ENCODE measurements at places on chromosomes 2 and 18.

DNA sequence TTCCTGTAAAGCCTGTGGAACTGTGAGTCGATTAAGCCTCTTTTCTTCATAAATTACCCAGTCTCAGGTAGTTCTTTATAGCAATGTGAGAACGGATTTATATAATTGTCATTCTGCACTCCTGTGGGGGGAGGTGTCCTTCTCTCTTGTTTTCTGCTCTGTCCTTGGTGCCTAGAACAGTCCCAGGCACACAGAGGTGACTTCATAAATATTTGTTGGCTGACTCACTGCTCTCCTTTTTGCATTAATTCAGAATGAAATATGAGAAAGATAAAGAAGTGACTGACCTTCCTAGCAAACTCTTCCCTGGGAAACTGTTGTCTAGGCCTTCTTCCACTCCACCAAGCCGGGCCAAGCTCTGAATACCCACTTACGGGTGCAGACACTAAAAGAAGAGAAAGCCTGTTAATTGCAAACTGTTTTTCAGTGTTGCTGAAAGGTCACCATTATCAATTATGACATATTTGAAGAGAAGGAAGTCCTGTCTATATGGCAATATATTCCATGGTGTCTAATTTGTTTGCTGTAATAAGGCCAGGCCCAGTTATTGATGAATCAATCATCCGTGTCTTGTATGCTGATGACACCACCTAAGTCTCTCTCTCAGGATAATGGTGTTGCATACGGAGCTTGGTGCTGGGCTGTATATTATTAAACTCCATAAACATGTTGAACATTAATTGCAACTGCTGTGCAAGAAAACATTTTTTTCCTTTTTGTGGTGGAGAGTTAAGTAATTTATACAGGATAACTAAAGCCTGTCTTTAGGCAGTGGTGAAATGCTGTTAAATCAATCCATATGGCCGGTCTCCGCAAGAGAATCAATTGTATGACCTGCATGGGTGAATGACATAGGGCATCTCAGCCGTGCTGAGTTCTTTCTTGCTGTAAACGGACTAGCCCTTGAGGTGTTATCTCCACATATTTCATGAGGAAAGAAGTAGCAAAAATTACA lies 567.5 kb downstream of the SLC4A3 start:
- no peak for DNase-seq

DNA sequence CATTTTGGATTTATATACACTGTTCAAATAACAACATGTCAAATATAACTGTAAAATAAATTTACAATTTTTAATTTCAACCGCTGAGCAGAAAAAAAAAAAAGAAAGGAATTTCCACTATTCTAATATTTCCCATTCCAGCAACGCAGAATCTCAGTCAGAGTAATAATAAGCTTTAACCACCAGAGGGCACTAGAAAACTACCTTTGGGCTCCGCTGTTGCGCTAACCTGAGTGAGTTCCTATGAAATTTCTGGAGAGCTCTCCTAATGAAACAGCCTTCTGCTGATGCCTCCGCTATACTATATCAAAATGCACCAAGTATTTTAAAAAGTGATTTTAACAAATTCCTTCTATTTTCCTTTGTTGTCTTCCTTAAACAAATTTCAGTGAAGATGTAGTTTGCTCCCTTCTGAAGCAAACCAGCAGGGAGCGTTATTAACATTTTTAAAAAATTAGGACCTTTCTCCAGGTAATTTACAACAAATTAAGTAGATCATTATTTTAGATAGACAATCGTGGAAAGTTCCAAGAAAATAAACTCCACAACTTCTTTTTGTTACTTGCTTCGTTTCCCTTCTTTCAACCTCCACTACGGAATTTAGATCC lies 23.0 kb downstream of the ERMN start:
- DNase-seq, result no peak

DNA sequence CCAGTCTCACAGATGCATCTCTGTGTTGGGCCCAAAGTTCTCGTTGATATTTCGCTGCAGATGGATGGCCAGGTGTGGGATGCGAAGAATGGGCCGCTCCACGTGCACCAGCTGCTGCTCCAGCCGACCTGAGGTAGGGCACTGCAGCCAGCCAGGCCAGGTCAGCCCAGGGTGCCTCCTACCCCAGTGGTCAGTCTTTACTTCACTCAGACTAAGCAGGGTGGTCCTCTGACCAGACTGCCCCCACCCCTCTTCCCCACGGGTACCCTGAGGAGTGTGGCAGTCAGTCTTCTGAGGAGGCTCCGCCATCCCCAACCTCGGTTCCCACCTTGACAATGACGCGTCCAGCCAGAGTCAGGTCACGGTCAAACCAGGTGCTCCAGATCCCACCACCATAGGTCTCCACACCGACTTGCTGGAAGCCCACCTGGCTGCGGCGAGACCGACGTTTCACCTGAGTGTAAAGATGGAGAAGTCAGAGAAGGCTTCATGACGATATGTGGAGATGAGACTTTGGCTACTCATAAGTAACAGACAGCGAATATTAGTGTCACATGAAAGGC lies 1.7 kb downstream of the DNPEP start:
- DNase-seq, result no peak

- DNase-seq, result no peak
Measured at GRCh38 chr2:196427986-196428634, 211.4 kb upstream of the CCDC150 start.

DNA sequence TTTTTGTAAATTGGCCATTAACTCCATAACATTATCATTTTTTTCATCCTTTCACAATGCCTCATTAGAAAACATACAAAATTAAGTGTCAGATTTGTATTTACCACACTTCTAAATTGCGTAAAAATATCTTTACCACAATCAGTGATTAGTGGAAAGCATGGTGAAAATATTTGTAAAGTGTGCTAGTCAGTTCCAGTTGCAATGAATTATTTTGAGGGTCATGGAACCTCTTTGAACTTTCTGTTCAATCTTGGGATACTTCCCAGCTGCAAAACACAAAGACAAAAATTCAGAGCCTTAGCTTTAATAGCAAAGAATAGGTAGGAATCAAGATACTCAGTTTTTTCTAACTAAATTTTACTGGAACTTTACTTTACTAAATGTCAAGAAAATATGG lies 4.0 kb upstream of the COL3A1 start:
- no peak for DNase-seq

DNA sequence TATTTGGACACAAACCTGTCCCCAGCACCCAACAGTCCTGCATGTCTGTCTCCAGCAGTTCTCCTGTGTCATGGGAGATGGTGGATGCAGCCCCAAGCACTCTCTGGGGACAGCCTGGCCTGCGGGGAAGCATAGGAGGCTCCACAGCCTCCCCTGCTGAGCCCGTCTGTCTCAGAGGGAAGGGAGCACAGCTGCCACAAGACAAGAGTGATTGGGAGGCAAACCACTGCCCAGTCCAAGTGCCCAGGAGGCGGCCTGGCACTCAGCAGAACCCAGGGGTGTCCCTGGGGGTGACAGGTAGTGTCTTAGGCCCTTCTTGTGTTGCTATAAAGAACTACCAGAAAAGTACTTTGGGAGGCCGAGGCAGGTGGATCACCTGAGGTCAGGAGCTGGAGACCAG lies 211.2 kb upstream of the MYT1L start:
- no peak for DNase-seq

DNA sequence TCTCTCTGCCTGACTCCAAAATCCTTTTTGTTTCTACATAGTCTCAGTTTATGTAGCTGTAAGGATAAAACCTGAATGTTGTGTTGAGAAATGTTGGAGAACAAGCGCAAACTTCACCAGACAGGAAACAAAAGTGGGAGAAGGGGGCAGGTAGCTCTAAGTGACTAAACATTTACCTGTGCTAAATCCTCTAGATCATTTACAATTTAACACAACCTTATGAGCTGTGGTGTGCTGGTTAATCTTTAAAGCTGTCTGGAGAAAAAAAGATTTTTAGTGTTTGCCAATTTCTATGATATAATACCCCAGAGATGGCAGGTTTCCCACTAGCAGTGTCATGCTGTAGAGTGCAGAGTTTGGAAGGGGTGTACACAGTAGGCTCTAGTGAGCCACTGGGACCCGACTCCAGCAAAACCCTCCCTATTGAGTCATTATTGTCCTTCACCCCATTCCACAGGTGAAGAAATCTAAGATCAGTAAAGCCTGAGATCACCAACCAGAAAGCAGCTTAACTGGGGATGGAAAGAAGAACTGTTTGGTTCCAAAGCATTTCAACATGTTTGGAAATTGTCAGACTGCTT lies 992.0 kb downstream of the DCDC2C start:
- DNase-seq, result no peak

DNA sequence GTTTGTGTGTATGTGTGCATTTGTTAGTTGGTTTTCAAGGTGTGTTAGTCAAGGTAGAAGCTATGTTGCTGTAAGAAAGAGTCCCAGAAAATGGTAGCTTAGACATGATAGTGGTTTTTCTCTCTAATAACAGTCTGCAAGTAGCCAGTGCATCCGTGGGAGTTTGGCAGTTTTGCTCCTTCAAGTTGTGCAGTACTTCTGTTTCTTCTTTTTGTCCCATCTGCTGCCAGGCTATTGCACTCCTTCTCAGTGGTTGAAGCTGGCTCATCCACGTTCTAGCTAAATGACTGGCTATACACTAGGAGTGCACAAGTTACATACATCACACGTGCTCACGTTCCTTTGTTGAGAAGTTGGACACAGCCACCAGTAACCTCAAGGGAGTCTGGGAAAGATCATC lies 134.7 kb downstream of the ASXL3 start:
- DNase-seq, result no peak

- DNase-seq, result no peak
Measured at GRCh38 chr2:11990576-11990975, 244.1 kb downstream of the LPIN1 start.

- DNase-seq, result no peak
Measured at GRCh38 chr2:29290293-29291047, 175.3 kb downstream of the CLIP4 start.

GRCh38 chr18:35500113-35500512 lies 2.4 kb upstream of the INO80C start:
- no peak for DNase-seq

GRCh38 chr2:158963071-158963470 lies 5.4 kb upstream of the TANC1 start:
- no peak for DNase-seq

DNA sequence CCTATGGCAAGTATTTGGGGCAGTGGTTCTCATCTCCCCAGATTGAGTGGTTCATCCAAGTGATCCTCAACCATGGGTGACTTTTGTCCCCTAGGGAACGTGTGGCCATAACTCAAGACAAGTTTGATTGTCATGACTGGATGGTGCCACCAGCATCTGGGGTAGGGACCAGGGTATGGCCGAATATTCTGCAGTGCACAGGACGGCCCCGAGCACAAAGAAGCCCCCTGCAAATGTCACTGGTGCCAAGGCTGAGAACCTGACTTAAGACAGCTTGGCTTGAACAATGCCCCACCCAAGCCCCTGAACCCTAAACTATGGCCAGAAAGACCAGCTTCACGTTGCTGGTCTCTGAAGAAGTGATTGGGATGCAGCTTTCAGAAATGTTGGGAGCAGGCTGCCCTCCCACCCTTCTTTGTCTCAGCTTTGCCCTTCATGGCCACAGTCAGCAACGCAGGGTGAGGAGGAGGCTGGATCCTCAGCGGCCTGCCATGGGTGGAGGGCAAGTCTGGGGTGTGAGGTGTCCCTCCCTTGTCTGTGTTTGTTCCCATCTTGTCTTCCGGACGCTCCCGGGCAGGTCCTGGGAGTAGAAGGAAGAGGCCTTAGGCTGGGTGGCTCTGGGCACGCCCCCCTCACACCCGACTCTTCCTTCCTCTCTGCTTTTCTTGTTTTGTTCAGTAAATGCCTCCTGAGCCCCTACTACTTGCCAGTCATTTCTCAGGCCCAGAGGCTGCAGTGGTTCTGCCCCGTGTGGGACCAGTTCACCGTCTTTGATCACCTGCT lies 43.4 kb downstream of the GREB1 start:
- DNase-seq, result no peak

- DNase-seq, result peak; percentile 73
Measured at GRCh38 chr2:205763708-205764211, 81.5 kb downstream of the NRP2 start.

- no peak for DNase-seq
Measured at GRCh38 chr18:57446322-57446721, 11.1 kb downstream of the ONECUT2 start.

DNA sequence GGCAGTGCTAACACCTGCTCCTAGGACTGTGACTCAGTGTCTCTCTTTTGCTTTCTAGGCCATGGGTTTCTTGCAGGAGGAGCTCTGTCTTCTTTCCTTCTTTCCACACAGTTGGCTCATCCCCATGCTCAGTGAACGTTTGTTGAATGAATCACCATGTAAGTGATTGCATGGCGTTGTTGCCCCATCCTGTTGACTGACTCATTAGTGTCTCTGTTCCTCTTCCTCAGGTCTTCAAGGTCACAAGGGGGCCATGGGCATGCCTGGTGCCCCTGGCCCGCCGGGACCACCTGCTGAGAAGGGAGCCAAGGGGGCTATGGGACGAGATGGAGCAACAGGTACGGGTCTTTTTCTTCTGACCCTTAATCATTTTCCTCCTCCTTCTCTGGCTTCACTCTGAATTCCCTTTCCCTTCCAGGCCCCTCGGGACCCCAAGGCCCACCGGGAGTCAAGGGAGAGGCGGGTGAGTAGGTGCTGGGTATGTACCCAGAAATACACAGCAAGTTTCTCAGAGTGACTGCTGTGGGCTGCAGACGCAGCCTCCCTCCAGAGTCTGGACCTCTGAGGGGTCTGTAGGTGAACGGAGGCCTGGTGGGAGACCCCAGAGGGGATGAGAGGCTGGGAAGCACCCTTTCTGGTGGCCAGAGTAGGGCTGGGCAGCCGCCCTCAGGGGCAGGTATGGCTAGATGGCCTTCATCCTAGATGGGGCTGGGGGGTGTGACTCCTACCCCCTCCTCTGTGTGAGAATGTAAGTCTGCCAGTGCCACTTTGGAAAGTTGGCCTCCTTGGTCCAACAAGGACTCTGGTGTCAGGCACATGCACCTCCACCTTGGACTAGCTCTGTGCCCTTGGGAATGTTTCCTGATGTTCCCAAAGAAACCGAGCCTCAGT lies 32.4 kb downstream of the MARCO start:
- peak; percentile 49 for DNase-seq

- no peak for DNase-seq
Measured at GRCh38 chr2:169415233-169415748, 53.0 kb upstream of the LRP2 start.

GRCh38 chr2:233862261-233862768 lies 5.9 kb downstream of the MSL3B start:
- DNase-seq, result no peak

DNA sequence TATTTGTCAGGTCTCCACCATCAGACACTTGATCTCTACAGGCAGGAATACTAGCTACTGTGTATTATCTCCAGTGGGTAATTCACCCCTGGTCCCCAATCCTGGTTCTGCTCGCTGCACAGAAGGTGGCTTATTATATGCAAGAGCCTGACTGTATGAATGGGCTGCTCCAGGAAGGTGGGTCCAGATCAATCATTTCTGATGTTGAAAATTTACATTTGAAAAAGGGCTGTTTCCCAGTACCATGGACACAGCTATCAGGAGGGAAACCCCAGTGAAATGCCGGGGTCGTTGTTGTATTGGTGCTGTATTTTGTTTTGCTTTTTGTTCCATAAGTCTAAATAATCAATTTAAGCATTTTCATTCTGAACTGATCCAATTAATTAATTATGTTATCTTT lies 367.6 kb downstream of the RND3 start:
- DNase-seq, result no peak

Measured in AG09309 (cell line).